ENCODE measurements at places on chromosomes 5 and 9.
A peak's percentile ranks its signal among the peaks of the same experiment; 100 is the strongest.

- DNase-seq: no peak
Observed at GRCh38 chr5:77168161-77168878, 42.2 kb upstream of the PDE8B start.

GRCh38 chr5:57754616-57755015 lies 272.0 kb upstream of the ACTBL2 start:
- no peak for DNase-seq

DNA sequence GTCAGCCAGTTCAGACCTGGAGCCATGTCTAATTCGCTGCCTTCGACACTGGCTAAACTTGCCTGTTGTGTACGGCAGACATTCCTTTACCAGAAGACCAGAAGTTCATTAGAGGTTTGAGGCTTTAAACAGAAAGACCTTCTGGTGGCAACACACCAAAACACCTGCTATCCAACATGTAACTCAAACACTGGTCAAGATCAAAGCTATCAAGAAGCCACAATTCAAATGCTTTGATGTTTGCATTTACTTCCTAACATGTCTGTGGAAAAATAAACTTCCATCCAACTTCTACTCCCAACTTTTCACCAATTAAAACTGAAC lies 91.0 kb upstream of the RETREG1 start:
- no peak for DNase-seq

DNA sequence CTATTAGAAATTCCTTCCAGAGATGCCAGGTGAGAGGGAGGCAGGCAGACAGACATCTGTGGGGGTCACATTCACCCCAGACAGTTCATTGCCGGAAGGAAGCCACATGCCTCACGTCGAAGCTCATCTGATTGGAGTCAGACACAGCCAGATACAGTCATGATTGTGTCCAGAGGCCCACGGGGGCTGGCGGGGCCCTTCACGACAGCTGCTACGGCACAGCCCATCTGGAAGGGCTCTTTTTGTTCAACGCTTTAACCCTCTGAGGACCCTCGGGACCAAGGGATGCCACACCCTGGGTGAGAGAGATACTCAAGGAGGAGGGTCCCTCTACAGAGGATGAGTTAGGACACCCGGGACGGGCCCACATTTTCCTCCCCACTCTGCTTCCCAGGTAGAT lies 31.9 kb upstream of the GABRP start:
- no peak for DNase-seq

DNA sequence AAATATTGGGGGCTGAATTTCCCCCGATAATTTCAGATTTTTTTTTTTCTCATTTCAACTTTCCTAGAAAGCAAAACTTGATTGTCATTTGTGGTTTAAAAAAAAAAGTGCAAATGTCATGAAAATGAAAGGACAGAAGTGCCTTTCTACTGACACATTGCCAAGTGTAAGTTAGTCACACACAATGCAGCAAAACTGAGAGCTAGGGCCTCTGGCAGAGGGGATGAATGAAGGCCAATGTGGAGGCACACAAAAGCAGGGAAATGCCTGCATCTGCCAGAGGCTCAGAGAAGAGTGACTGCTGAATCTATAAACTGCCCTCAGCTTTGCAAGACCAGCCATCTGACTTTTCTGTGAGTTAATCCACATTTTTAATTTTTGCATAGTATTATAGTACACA lies 6.8 kb upstream of the IFNA5 start:
- no peak for DNase-seq

DNA sequence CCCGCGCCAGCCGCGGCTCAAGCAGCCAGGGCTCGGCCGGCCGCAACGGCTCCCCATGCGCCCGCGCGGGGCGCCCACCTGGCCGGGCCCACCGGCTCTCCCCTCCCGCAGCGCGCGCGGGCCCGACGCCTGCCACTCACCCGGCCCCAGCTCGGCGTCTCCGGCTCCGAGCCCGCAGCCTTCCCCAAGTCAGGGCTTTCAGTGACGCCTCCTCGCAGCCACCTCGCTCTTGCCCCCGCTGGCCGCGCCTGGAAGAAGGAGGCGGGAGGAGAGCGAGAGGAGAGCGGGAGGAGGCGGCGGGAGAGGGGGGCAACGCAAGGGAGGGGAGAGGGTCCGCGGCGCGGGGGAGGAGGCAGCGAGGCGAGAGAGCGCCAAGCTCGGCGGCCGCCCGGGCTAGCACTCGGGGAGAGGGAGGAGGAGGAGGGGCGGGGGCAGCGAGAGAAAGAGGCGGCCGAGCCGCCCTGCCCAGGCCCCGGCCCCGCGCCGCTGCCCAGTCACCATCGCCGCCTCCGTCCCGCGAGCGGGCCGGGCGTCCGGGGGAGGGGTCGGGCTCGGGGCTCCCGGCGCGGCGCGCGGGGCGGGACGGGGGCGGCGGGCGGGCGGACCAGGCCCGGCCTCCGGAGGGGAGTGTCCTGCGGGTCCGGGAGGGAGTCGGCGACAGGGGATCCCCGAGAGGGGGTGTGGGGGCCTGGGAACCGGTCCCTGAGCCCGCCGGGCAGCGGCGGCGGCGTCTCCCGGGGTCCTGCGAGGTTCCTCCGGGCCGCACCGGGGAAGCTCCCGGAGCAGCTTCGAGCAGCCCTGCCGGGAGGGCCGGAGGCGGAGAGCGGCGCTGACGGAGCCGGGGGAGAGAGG lies at the start of gene LHFPL2:
Gene LHFPL2, minus strand, starts transcription at position 414 of the 852 bp plus-strand sequence. CDS start 138,559 bp downstream, outside the sequence.
- DNase-seq: peak; percentile 91

DNA sequence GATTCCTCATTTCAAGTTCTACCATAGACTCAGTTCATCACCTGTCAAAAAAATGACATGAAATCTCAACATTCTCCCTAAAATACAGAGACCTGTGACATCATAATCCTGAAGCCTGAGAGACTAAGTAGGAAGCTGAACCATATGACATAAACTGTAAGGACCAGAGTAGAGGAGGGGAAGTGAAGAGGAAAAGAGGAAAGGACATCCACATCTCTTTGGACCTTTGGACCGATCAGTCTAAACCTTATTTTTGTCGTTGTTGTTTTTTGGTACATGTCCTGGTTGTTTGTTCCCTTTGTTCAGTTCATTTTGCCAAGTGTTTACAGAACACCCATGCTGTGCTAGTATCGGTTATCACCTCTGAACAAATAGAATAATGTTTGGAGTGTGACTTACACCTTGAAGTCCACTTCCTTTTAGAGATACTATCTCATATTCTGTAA lies 41.9 kb downstream of the LURAP1L start:
- no peak for DNase-seq

- no peak for DNase-seq
Observed at GRCh38 chr9:12681620-12682019, 11.6 kb upstream of the TYRP1 start.

DNA sequence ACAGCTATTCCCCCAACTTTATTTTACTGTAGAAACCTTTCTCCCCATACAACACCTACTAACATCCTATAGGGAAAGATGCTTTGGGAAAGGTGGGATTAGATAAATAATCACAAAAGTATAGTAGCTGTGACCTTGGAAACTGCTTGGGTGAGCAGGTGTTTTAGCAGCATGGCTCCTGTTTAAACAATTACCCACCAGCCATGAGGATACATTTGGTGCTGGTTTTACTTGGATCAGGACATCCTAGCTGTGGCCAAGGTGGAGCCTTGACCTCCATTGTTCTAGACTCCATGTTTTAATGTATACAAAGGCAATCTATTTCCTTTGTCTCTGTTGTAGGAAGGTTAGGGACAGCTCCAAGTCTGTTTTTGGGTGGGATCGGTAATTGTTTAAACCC lies 56.8 kb upstream of the ALDH1B1 start:
- peak; percentile 13 for DNase-seq
